ENCODE measurements at places on chromosomes 16 and 17.

GRCh38 chr17:21277332-21277731 lies 7.2 kb upstream of the MAP2K3 start:
- DNase-seq, result no peak

GRCh38 chr17:12136243-12136642 lies 115.6 kb downstream of the MAP2K4 start:
- DNase-seq, result no peak

GRCh38 chr16:68088130-68088972 lies 3.2 kb downstream of the NFATC3 start:
- no peak for DNase-seq

- DNase-seq, result no peak
Measured at GRCh38 chr17:1488826-1489270, 3.6 kb downstream of the MYO1C start.

DNA sequence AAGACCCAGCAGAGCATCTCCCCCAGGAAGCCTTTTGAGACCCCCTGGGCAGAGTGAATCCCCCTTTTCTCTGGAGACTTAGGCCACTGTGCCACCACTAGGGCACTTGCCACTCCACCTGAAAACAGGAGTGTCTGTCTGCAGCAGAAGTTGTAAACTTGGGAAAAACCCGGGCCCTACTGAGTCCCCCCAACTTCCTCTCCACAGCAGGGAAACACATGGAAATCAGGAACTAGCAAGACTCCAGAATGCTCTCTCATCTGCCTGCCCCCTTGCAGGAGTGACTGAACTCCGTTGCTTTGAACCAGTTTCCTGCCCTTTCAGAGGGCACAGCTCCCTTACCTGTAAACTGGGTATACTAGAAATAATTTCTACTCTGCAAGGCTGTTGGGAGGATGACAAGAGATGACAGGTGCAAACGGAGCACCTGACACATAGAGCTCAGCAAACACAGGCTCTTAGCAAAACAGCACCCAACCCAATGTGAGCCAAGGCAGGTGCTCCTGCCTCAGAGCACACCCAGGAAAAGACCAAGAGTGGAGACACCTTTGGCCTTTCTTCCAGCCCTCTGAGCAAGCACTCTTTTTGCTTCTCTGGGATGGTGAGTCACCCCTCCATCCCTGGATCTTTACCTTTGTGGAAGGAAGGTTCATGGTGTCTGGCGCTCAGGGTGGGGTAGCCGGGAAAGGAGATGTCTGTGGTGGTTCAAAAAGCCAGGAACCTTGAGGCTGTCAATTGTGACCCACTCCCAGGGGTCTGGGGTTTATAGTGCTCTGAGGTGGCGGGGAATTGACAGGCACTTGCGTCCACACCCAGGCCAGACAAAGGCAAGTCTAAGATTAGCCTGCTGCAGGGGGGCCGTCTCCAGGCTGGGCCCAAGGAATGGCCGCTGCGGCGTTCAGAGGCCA lies at the start of gene HCRT:
Gene HCRT, minus strand, starts transcription at position 740 of the 908 bp plus-strand sequence. Its CDS starts 87 bp downstream, at position 653.
- DNase-seq, result no peak

DNA sequence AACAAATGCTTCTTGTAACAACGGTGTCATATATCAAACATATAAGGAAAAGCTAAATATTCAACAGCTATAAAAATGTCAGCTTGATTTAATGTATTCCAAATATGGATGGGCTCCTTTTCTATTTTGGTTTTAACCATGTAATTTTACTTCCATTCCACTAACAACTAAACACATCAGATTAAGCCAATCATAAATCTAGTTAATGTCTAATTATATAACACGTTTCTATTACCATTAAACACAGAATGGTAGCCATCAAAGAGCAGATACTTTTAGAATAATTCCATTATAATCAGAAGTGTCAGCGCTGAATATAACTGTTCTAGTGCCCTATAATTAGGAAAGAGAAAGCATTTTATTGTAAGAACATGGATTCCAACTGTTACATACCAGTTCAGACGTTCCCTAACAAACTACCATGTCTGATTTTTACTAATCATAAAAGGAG lies 10.0 kb downstream of the CMC2 start:
- DNase-seq, result no peak

DNA sequence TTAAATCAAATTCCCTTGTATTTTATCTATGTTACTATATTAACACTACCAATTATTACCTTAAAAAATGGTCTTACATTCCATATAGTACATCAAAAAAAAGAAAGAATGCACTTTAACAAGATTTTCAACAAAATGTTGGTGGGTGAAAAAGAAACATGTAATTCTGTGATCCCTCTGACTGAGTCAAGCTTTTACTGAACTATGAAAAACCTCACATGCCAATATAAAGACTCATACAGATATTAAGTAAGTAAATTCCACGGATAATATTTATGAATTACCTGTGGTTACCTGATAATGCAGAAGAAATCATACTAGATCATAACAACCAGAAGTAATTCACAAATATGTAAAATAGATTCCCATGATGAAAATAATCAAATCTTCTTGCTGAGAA lies 12.4 kb downstream of the COIL start:
- DNase-seq, result no peak

GRCh38 chr17:10629706-10630105 lies 27.4 kb downstream of the MYH3 start:
- no peak for DNase-seq

- DNase-seq, result no peak
Measured at GRCh38 chr16:58339452-58339981, 44.7 kb upstream of the PRSS54 start.

DNA sequence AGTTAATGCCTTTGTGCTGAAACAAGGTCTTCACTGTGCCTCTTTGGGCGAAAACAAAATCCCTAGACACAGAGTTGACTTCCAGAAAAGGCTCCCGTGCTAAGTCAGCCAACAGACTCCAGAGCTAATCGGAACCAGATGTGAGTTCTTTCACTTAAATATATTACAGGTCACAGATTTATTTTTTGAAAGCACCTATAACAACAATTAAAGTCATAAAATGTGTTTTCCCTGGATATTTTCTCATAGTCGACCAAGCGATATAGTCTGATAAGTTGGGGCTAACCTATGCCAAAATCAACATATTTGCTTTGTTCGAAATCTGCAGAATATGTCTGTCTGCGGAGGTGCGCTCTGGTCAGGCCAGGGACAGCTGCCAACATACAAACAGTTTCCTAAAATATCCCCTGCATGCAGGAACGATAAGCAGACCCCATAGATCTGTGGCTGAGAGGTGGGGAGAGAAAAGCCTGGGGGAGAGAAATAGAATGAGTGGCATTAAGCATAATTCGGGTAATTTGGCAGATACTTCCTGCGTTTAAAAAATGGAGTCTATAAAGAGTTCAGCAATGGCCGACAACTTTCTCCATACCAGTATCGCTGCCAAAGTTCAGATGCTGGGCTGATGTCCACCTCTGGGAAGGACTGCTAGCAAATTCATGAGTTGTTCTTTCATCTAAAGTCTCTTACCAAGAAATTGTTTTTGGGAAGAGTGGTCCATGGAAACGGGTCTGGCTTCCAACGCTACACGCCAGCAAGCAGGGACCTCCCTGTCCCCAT lies 50.8 kb upstream of the MYH10 start:
- no peak for DNase-seq

- DNase-seq, result no peak
Measured at GRCh38 chr16:27096375-27096774, 29.6 kb downstream of the C16orf82 start.

- DNase-seq, result no peak
Measured at GRCh38 chr16:9035996-9036395, 55.4 kb upstream of the HAPSTR1 start.

- DNase-seq, result no peak
Measured at GRCh38 chr16:10923650-10924214, 18.5 kb downstream of the DEXI start.

DNA sequence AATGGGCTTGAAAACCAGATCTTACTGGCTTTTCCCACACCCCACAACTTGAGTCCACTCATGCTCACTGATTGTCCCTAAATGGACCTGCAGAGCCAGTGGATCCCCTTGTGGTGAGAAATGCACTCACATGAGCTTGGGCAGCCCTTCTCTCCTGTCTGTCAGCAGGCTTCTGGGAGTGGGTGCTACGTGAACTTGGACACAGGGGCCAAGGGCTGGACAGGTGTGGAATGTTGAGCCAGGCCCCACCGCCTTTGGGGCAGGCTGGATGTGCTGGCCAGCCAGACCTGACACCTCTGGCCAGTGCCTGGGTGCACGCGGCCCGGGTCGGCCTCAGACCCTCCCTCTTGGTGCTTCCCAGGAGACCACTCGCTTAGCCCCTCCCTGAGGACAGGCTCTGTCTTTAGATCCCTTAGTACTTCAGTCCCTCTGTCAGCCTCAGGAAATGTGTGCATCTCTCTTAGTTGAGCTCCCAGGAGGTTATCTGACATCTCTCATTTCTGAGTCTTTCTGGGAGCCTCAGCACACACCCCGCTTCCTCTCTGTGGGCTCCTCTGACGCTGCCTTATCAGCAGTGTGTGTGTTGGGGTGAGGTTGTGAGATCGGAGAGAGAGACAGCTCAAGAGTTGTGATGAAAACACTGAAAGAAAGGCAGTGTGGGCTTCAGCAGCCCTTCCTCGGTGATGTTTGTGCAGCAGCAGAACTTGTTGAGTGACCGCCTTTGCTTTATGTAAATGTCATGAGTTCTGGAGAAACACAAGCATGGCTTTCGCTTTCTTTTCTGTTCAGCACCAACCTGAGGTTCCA lies 117.0 kb downstream of the RAB11FIP4 start:
- DNase-seq, result no peak

DNA sequence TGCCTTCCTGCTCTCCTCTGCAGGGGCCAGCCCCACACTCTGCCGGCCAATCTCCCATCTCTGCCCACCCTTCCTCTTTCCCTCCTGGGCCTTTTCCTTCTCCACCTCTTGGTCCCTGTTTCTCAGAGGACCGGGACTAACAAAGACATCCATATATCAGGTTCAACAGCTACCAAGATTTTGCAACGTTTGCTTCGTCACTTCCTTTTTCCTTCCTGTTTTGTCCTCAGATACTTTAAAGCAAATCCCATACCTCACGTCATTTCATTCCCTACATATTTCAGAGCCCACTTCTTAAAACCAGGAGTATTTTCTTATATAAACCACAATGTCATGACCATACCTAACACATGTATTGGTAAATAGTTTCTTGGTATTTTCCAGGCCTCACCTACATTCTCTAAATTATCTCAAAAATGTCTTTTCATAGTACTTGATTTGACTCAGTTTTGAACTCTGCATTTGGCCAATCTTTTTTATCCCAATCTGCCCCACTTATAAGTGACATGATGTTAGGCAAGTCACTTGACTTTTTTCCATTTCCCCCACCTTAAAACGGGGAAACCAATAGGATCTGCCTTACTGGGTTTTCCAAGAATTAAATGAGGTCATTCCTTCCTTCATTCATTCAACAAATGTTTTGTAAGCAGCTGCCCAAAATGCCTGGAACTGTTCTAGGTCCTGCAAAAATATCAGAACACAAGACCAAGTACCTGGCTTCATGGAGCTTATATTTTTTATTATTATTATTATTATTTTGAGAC lies 7.2 kb upstream of the USP10 start:
- no peak for DNase-seq

- no peak for DNase-seq
Measured at GRCh38 chr16:8552487-8553221, 37.7 kb downstream of the TMEM114 start.

- DNase-seq, result no peak
Measured at GRCh38 chr17:59423137-59423724, 91.8 kb downstream of the YPEL2 start.

GRCh38 chr16:22813948-22814710 lies at the start of gene HS3ST2:
Gene HS3ST2 (plus strand): TSS chr16:22814162. CDS start chr16:22814611, 449 bp downstream.
- DNase-seq, result no peak

DNA sequence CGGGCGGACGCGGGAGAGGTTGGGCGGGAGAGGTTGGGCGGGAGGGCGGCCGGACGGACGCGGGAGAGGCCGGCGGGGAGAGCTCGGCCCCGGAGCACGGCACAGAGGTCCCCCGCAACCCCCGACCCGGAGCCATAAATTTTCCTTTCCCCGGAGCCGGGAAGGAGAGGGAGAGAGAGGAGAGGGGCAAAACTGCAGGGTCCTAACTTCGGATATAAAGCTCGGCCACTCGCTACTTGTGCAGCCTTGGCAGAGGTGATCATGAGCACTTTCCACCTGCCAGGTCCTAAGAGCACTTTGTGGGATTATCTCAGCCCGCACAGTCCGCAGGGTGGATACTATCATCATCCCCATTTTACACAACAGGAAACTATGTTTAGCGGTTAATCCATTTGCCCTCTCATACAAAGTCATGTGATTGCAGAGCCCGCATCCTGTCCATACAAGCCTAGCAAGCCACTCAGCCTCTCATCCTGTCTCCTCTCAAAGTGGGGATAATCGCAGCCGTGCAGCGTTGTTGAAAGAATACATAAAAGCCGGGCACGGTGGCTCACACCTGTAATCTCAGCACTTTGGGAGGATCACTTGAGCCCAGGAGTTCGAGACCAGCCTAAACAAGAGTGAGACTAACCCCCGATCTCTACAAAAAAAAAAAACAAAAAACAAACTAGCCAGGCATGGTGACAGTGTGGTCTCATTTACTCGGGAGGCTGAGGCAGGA lies 780 bp upstream of the DCAKD start:
- no peak for DNase-seq

DNA sequence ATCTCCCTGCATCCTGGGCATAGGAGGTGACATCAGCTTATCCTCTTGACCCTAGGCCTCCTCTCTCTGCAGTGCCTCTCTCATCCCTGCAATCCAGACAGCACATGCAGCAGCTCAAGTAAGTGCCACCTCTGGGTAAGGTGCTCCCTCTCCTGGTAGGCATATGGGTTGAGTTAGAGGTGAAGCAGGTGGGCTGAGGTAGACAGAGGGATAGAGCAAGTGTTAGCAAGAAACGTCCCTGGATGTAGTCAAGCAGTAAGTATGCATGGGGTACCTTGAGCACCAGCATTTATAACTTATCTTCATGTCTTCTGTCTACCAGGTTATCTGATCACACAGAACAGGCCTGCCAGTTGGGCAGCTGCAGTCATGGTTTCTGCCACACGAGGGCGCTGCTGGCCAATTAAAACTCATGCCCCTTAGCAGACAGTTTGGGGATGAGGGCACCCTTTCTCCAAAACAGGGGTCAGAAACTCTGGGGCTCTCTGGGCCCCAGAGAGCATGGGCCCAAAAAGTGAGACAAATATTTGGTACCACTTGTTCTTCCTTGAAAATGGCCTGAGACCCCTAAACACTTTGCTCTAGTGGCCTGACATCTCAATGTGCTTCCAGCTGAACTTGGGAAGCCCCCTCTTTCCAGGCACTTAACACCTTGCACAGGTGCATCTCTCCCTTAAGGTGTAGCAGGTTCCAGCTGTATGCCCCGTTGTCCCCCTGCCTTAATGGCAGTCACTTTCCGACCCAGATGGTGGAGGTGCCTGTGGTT lies 59.8 kb downstream of the NEUROD2 start:
- DNase-seq, result no peak
